ENCODE measurements at places on chromosomes 3 and 15.

DNA sequence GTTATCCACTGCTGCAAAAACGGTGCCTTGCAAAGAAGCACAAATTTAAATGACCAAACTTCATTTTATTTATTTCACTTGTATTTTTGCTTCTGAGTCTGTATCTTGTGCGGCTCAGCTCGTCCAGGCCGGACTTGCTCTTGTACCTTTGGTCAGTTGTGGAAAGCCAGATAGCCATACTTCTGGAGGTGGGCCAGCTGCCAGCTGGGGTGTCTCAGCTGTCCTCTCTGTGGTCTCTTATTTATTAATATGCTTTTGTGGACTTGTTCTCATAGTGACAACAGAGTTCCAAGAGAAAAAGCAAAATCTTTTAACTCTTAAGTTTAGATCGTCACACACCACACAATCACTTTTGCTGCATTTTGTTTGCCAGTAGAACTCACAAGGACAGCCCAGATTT is 87.7 kb downstream of the IL1RAP start:
- H3K36me3 ChIP-seq: peaks cover 31% of the 10 kb centered on the region
- no peak for DNase-seq

DNA sequence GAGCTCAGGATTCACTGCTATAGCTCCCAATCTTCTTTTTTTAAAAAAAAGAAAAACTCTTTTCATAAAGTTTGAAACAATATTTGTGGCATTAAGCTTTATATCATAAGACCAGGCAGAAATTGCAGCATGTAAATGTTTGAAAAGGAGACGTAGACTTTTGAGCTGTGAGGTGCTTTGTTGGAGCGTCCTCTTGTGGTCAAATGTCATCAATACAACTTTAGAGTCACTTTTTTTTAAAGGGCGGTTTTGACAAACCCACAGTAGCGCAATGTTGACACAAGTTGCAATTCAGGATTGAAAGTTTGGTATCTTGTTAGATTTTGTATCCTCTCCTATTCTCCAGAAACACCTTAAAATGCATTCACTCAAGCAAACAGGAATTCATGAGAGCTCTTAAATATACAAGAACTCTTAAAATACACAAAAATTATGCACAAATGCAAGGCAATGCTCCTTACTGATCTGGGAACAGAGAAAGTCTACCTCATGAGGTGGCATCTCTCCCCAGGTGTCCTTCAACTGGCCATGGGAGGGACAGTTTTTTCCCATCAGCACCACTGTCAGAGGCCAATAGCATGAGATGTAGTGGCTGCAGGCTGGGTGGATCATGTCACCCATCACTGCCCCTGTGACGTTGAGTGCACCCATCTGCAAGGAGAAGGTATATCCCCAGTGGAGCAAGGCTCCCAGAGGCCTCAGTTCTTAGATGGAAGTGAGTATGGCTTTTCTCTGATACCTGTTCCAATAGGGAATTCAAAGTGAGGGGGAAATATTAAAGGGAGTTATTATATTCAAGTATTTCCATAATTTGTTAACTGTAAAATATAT is 70.7 kb downstream of the ANXA2 start:
- H3K4me3 ChIP-seq: no peak overlapping the region
- no peaks in the 10 kb centered on the region for H3K4me1 ChIP-seq
- no peak overlapping the region for H3K27ac ChIP-seq
- peak; percentile 12 for DNase-seq

GRCh38 chr15:50148362-50148963 is 29.4 kb upstream of the ATP8B4 start:
- no peaks in the 10 kb centered on the region for H3K36me3 ChIP-seq
- no peak overlapping the region for H3K4me3 ChIP-seq
- H3K27ac ChIP-seq: no peak overlapping the region
- no peak for DNase-seq
- peaks cover 7% of the 10 kb centered on the region for H3K4me1 ChIP-seq
- peaks cover 2% of the 10 kb centered on the region for H3K27me3 ChIP-seq

DNA sequence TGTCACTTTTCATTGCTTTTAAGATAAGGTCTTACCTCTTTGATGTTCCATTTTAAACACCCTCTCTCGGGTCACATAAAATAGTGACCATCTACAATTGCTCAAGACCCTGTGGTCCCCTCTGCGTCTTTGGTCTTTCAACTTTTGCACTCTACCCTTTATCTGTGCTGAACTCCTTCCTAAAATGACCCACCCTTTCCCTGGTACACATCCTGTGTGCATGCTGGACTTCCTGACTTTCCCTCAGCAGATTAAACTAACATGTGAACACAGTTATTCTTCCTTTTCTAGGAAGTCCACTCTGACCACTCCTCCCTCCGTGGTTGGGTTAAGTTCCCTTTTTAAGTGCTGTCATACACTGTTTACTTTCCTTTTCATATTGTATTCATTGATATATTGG is 414.2 kb downstream of the GABRB3 start:
- no peaks in the 10 kb centered on the region for H3K36me3 ChIP-seq
- H3K4me1 ChIP-seq: no peaks in the 10 kb centered on the region
- H3K27ac ChIP-seq: no peak overlapping the region
- H3K4me3 ChIP-seq: no peak overlapping the region
- H3K27me3 ChIP-seq: no peaks in the 10 kb centered on the region

DNA sequence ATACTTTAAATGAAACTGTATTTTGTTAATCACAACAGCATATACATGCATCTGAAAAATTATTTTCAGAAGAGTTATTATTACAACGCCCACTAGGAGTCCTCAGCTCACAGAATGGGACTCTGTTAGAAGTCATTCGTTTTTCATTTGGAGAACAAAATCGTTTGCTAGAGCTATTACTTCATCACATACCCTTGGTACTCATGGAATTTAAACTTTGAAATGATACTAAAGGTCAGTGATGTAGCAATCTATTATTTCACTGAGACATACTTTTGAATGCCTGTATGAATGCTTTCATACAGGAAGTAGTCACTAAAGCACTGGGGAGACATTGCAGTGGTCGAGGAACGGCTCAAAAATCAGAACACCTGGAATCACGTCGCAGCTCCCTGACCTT is 198.1 kb downstream of the MBNL1 start:
- H3K27ac ChIP-seq: no peak overlapping the region
- DNase-seq: peak; percentile 21
- no peak overlapping the region for H3K4me3 ChIP-seq
- H3K36me3 ChIP-seq: peaks cover 12% of the 10 kb centered on the region

DNA sequence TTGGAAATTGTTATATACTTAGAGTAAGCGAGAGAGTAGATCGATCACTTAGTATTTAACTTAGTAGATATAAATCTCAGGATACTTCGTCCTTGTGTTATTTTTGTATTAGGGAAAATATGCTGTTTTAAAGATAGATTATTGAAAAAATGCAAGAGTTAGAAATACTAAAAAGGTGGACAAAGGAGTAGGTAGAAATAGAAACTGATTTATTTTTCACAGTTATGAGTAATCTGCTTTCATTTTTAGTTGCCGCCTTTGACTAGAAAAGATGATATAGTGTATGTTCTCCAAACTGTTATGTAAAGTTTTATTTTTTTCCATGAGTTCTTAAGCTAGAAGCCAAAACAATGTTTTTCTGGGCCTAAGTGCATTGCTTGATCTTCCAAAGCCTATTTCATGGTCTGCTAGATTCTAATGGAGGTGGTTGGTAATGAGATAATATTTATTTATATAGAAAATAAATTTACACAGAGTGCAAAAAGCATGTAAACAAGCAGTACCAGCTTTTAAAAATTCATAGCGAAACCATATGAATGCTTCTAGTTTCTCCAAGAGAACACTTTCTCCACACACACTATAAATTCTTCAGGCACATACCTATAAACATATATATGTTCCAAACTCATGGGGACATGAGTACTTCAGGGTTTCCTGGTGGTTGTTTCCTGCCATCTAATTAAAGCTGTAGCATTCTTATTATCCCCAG is 61.1 kb downstream of the DIPK2A start:
- peaks cover 2% of the 10 kb centered on the region for H3K27me3 ChIP-seq
- no peak for DNase-seq
- no peaks in the 10 kb centered on the region for H3K36me3 ChIP-seq
- H3K4me1 ChIP-seq: peaks cover 2% of the 10 kb centered on the region

DNA sequence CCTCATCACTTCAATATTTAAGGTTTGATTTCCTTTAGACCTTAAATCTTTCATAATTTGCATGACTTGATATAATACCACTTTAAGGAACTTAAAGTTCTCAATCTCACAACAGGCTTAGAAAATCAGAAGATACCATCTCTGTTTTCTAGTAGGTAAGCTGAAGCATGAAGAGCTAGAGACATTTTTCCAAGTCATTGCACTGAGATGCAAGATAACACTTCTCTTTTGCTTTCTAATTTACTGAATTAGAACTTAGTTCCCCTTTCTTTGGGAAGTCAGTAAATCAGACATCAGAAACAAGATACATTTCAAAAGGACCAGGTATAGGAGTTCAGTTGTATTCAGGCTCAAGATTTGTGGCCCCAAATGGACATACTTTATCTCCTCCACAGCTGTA is 79.7 kb downstream of the DZIP3 start:
- peaks cover 9% of the 10 kb centered on the region for H3K36me3 ChIP-seq
- no peak overlapping the region for H3K4me3 ChIP-seq
- H3K4me1 ChIP-seq: no peaks in the 10 kb centered on the region
- no peak overlapping the region for H3K27ac ChIP-seq

- H3K27ac ChIP-seq: no peak overlapping the region
- no peaks in the 10 kb centered on the region for H3K36me3 ChIP-seq
- H3K4me1 ChIP-seq: no peaks in the 10 kb centered on the region
- H3K4me3 ChIP-seq: no peak overlapping the region
Measured at GRCh38 chr15:91630090-91630489, 223.4 kb upstream of the SLCO3A1 start.

All from immature natural killer cell (primary cell).